ENCODE measurements at places on chromosomes 4 and X.

GRCh38 chr4:127782025-127782274 lies 172 bp upstream of the HSPA4L start:
- peak; percentile 56 for DNase-seq

GRCh38 chr4:85102606-85103005 lies 136.1 kb upstream of the WDFY3 start:
- no peak for DNase-seq

DNA sequence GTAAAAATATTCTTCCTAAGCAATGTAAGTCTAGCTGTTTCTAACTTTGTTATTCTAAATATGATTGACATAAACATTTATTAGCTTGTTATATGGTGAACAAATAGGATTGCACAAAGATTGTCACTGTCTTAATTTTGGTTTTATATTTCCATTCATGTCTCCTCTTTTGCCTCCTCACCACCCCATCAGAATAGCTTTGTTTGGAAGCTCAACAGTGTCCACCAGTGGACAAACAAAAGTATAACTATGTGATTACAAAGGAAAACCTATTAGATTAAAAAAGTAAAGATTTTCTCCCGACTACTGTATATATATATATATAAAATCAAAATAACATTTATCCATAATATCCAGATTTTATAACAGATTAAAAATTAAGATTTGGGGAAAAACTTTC lies 468.2 kb downstream of the ZIC3 start:
- peak; percentile 14 for DNase-seq

- no peak for DNase-seq
These were observed 115.7 kb upstream of the FAT1 start for GRCh38 chr4:186839122-186840037.

DNA sequence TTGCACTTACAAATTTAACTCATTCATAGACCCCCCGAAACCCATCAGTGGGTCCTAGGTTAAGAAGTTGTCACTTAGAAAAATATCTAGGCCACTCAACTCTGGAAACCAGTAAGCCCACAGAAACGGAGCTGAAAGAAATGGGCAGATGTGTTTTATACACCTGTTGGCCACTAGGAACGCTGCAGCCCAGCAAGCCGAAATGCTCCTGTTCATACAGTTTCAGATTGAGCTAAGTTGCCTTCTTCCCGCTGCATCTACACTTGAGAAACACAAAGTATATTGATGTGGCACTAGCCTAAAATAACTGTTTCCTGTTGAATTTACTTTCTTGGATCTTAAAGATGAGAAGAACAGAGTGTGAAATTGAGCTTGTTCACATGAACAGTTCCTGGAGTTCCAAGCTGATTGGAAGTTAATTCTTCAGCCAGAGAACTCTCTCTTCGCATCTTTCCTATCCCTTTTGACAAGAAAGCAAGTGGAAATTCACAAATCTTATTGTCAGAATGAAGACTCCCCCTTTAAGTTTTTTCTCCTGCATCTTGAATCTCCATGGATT lies 174.1 kb downstream of the RBMX2 start:
- DNase-seq: peak; percentile 2

DNA sequence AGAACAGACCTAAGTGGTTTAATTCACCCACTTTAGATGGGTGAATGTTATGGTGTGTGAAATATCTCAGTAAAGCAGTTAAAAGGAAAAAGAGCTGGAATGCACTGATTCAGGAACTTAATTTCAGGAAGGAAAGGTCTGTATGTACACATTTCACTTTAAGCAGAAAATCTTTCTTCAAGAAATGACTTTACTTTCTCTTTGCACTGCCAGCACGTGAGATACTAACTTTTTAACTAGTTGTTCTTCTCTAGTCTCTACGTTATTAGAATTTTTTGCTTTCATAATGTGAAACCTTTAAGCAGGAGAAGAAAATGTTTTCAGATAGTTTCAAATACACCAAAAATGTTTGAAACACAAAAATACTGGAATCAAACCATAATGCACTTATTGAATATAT lies 18.8 kb downstream of the C4orf46 start:
- no peak for DNase-seq

All from SHP77 (cell line).